ENCODE measurements at places on chromosomes 1 and 21.

- DNase-seq = no peak
Observed at GRCh38 chr1:205803986-205804385, 9.0 kb downstream of the SLC41A1 start.

DNA sequence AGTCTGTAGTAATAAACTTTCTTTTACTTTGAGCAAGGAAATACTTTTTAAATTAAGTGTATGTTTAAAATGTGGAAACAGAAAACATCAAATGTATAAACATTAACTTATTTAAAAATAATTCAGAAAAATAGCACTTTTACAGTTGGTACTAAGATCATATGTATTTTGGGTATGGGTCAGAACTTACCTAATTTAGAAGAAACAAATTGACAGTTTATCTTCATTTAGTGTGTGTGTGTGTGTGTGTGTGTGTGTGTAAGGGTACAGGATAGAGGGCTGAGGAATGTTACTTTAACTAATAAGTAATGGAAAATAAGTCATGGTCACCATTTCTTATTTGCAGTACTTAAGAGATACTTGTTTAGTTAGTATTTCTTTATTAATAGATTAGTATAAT, 3.3 kb downstream of the MAN1A2 start:
- DNase-seq = no peak

- DNase-seq = no peak
Observed at GRCh38 chr1:66599899-66600737, 66.2 kb downstream of the SGIP1 start.

GRCh38 chr1:160629286-160630210, 17.3 kb downstream of the SLAMF1 start:
- no peak for DNase-seq

Data from SHP77 (cell line).